ENCODE measurements at places on chromosomes 7 and 10.

DNA sequence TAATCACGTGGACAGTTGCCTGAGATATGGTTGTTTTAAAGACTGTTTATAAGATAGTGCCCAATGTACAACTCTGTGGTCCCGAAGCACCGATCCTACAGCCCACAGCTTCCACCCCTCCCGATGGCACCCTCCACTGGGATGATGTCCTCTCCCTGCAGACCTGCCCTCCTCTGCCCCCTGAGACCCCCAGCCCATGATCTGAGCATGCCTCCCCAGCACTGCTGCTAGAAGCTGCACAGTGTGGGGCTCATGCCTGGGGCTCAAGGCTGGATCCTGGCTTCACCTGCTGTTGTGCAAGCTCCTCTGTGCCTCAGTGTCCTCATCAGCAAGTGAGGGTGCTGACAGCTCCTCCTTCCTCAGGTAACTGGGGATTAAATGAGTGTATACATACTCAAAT, 254.7 kb upstream of the MKI67 start:
- no peak for DNase-seq

- DNase-seq = no peak
Measured at GRCh38 chr7:36668080-36668479, 56.2 kb downstream of the AOAH start.

GRCh38 chr7:117218700-117219099, 104.2 kb downstream of the WNT2 start:
- no peak for DNase-seq

DNA sequence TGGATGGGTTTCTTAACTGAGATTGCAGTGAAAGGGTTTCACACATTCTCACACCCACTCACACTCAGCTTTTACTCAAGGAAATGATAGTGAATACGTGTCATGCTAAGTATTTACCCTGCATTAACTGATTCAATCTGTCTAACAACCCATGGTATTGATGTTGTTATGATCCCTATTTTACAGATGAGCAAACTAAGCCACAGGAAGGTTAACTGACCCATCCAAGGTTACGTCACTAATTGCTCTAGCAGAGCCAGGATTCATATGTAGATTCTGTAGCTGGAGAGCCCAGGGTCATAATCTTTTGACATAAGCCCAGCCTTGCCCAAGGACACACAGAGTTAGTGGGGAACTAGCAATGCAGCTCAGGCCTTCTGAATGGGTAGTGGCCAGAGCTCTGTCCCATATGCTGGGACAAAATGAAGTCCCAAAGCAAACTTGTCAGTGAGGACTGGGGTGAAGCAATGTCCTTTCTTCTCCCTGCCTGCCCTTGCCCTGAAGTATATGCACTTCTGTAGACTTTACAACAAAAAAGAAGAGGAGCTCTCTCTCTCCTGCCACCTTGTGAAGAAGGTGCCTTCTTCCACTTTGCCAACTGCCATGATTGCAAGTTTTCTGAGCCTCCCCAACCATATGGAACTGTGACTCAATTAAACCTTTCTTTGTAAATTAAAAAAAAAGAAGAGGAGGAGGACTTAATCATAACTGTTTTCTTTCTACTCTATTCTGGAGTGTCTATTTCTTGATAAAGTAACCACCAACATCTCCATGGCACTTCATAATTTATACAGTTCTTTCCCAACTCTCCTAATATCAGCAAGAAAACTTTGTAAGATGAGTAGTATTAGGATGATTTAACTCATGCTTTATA, 4.9 kb upstream of the CYP3A7 start:
- no peak for DNase-seq

DNA sequence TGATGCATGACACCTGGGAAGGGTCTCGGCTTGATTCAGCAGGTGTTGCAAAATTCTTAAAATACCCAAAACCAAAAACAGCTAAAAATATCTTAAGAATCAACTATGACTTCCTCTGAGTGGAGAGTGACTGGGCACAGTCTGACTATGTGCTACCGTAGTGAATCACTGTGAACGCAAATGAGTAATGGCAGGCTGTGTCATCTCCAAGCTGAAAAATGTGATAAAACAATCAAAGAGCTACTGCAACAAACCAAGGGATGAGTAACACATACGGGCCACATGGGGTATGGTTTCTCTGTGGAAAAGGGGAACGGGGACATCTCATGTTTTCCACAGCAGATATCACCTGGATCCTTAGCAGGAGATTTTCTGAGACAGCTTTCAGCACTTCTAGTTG, 127.5 kb downstream of the ABCA13 start:
- no peak for DNase-seq

DNA sequence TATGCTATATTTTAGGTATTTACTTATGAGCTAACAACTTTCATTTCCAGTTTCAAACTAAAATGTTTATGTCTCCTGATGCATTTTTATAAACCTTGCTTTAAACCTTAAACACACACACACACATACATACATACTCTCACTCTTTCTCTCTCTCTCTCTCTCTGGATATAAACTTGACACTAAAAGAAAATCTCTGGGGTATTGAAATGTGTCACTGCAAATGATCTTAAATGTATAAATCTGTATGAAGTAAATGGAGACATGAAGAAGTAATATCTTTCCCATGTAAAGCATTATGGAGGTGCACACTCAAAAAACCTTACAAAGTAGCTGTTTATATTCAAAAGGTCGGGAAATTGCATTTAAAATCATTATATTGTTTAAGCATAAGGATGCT, 37.0 kb downstream of the RELN start:
- DNase-seq = no peak

GRCh38 chr7:113367041-113367586, 248.8 kb upstream of the SMIM30 start:
- no peak for DNase-seq

- no peak for DNase-seq
Measured at GRCh38 chr10:77909021-77909748, 17.4 kb downstream of the DLG5 start.

GRCh38 chr10:1002425-1003006, 14.3 kb downstream of the GTPBP4 start:
- DNase-seq = no peak

- DNase-seq = no peak
Measured at GRCh38 chr7:41738336-41738735, 35.4 kb upstream of the INHBA start.

DNA sequence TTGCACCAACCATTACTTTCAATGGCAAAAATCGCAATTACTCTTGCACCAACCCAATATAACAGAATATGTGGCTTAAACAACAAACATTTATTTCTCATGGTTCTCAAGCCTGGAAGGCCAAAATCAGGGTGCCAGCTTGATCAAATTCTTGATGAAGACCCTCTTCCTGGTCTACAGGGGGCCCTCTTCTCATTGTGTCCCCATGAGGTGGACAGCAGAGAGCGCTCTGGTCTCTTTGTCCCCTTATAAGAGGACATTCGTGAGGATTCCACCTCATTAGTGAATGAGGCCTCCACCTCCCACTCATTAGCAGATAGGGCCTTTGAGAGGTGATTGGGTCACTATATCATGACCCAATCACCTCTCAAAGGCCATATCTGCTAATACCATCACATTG, 120.0 kb downstream of the CALN1 start:
- DNase-seq = no peak

GRCh38 chr10:5553400-5554170, 28.8 kb downstream of the CALML3 start:
- no peak for DNase-seq

DNA sequence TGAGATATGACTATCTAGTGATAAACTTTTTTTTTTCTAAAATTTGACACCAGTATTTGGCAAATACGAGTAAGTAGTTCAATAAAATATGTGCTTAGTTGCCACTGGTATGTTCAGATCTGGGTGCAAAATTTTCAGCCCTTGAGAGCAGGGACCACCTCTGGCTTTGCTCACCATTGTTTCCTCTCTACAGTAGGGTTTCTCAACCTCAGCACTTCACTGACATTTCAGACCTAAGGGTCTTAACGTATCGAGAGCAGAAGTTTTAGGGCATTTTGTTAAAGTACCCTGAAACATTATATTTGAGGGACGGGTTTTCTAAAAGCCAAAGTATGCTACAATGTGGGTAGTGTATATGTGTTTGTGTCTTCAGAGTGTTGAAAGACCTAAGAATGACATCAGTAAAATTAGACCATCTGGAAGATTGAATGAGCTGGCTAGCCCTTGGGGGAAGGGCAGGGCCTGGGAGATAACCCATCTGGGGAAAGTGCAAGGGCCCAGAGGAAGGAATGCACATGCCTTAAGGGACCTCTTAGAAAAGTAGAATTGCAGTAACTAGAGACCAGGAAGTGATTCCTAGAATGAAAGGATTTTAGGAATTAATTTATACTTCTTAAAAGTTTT, 11.8 kb downstream of the BZW2 start:
- no peak for DNase-seq

DNA sequence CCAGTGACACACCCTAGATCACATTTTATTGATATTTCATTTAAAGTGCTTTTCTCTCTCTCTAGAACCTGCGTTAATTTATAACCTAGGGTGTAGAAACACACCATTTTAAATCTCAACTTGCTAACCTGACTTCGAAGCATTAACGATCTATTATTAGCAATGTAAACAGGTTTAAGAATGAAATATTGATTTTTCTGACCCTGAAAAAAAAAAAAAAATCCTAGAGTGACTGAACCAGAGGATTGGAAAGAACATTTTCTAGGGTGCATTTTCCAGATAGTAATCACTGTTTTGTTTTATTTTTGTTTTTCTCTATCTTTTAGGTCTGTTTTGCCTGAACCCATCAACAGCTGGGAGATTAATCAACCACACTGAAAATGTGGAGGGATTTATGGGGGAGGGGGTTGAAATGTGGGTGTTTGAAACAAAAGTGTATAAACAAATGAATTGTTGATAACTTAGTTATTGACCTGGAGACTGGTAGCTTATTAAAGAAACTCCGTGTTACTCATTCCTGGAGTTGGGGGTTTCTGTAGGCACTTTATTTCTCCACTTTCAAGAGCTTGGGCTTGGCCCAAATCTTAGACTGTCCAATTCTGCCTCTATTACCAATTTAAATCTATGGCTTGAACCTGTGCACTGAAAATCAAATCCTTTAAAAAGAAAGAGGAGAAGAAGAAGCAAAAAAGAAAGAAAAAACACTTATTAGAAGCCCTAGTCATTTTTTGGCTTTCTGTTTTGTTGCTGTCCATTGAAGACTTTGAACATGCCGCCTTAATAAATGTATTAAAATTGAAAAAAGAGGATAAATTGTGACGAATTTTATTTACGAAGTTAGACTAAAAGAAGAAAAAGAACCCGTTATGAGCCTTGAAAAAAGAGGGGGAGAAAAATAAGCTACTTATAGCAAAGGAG, 2.8 kb downstream of the HOXA2 start:
- no peak for DNase-seq

GRCh38 chr10:126400641-126401040, 12.4 kb upstream of the ADAM12 start:
- no peak for DNase-seq

DNA sequence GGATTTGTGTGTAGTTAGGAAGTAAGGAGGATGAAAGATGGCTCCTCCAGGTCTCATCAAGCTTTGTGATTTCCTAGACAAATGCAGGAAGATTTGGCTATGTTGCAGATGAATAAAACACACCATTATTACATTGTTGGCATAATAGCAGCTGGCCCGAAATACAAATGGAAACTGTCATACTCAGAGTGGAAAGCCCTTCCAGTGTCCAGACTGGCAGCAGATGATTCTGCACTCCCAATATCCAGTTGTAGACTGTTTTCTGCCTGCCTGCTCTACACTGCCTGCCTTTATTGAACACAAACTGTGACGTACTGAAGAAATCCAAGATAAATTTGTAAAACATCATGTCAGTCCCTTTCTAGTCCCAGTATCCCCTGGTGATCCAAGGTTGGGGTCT, 99.7 kb upstream of the FZD1 start:
- no peak for DNase-seq

DNA sequence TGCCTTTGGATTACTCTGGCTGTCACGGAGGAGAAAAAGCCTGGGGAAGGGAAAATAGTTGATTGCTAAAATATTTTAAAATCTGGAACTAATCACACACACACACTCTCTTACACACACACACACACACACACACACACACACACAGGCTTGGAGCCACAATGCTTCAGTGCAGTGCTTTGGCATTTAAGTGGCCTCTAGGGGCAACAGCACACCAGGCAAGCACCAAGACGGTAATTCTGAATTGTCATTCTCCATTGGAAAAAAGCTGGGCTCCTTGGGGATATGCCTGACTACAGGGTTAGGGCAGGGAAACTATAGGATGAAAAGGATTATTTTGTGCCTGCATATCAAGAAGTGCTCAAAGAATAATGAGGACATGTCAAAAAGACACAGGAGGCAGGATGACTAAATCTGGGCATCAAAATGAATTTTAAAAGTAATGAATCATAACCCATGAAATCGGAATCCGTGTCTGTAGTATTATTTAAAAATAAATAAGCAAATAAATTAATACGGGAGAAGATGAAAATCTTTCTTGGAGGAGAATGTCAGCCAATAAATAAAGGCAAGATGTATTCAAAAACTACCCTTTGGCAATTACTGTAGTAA, 30.4 kb upstream of the DDC start:
- DNase-seq = no peak

DNA sequence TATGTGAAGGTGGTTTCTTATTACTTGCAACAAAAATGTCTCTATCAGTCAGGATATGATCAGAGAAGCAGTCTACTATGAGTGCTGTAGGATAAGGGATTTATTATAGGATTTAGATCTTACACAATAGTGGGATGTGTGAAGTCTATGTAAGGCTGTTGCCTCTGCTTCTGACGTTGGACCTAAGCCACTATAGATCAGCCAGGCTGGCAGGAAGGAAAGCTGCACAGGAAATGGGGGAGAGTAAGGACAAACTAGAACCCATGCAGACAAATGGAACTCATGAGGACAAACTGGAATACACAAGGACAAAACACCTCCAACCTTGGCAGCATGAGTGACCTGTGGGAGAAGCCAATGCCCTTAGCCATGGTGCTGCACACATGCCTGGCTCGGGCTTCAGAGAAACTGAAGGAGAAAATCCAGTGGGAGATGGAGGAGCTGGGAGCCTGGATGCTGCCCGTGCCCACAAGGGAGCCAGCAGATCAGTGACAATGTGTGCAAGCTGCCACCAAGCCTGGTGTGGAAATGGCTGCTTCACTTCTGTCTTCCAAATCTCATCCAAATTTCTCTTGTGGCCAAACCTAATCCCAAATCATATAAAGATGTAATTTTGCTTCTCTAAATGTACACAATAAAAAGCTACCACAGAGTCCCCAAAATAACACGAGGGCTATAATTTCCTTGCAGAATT, 147.0 kb upstream of the PCGF5 start:
- DNase-seq = no peak

Data from NK-92 treated with Interleukin-12 subunit alpha and Interleukin-12 subunit beta, amount 100 ng/mL, for 24 hours (cell line).